ENCODE measurements at places on chromosomes 1 and 21.

DNA sequence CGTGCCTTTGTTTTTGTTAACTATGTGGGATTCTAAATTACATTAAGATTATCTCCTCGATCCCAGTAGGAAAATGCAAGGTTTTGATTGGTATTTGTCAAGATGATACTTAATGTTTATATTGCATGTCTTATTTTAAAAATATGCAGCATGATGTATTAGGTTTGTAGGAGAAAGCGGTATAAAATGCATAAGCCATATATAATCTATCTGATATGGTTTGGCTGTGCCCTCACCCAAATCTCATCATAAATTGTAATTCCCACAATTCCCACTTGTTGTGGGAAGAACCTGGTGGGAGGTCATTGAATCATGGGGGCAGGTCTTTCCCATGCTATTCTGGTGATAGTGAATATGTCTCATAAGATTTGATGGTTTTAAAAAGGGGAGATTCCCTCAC lies 198.1 kb upstream of the NCAM2 start:
- DNase-seq, result no peak

DNA sequence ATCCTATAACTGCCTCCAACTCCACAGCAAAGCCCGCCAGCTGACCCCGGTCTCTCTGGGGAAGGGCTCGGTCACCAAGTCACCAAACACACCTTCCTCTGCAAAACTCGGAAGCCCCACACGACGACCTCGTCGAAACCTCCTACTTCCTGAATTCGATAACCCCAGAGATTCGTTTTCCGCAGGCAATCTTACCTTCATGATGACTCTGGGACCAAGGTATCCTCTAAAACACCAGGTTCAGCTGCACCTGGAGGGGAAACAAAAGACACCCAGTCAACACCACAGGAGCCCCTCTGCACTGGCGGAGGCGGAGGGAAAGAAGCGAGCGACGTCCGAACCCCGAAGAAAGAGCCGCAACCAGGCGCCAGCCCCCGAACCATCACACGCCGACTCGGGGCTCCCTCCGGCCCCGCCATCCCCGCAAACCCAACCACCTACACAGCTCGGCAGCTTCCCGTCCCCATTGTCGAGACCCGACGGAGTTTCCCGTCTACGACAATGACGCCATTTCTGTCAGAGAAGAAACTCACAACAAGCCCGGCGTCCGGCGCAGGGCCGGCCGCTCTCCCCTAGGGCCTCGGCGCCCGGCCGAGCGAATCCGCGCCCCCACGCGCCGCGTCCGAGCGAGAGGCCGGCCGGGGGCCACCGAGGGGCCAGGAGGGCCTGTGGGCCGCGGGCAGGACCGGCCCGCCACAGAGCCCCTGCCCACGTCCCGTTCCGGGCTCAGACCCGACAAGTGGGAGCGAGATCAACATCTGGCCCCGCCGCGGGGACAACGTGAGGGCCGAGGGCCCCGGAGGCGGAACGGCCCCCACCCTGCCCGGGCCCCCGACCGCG lies 1.0 kb downstream of the ARID4B start:
- no peak for DNase-seq

- no peak for DNase-seq
Measured at GRCh38 chr21:37784591-37785318, 131.5 kb downstream of the KCNJ6 start.

GRCh38 chr1:42933060-42933586 lies 25.5 kb downstream of the SLC2A1 start:
- no peak for DNase-seq

DNA sequence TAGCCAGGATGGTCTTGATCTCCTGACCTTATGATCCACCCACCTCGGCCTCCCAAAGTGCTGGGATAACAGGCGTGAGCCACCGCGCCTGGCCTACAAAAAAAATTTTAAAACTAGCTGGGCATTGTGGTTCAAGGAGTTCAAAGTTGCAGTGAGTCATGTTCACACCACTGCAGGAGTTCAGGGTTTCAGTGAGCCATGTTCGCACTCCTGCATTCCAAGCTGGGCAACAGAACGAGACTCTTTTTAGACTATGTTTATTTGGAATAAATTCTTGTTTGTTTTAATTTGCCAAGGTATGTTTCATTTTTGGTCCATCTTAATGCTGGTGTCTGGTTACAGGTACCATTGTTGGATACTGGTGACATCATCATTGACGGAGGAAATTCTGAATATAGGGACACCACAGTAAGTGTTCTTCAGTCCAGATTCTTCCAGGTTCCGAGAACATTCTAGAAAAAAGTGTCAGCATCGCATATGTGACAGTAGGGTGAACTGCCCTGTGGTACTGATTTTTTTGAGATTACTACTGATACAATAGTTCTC lies 3.9 kb downstream of the PGD start:
- no peak for DNase-seq

GRCh38 chr1:164587617-164588501 lies 28.9 kb downstream of the PBX1 start:
- DNase-seq, result no peak

DNA sequence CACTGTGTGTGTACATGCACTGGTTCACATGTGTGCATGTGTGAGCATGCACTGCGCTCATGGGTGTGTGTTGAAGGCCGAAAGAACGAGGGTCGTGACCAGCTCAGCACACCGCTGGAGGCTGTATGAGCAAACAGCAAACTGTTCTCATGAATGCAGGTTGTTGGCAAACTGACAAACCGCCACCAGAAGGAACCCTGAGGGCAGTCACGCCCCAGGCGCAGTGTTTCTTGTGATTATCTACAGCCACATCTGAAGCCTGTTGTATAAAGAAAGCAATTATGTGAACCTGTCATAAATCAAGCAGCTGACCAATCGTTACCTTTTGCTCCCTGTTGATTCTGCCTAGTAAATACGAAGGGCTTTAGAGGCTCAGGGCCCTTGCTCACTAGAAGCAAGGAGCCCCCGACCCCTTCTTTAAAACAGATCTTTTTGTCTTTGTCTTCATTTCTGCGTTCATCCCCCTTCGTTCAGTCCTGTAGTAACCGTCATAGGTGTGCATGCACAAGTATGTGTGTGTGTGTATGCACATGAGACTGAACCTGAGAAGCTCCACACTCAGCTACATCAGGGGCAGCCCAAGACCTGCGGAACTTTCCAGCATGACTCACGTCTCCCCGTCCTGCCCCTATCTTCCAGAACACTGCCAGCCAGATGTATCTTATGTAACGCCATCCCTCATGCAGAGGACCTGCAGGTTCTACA lies 16.8 kb upstream of the RIPK4 start:
- DNase-seq, result no peak

DNA sequence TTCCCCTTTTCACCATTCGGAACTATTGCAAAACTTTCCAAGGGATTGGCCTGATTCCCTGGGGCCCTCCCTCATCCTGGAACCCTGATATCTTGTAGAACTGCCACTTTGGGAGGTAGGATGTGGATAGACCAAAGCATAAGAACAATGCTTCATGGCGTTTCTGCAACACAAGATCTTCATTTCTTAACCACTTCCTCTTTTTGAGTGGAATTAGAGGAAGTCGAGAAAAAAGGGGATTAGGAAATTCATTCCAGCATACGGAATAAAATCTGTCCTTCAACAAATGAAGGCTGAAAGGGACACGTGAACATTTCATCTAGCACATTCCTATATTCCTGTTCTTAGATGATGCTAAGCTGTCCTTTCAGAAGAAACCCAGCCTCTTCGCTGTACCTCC lies 149.3 kb downstream of the HUNK start:
- no peak for DNase-seq

GRCh38 chr1:199774433-199775089 lies 252.9 kb upstream of the NR5A2 start:
- no peak for DNase-seq

DNA sequence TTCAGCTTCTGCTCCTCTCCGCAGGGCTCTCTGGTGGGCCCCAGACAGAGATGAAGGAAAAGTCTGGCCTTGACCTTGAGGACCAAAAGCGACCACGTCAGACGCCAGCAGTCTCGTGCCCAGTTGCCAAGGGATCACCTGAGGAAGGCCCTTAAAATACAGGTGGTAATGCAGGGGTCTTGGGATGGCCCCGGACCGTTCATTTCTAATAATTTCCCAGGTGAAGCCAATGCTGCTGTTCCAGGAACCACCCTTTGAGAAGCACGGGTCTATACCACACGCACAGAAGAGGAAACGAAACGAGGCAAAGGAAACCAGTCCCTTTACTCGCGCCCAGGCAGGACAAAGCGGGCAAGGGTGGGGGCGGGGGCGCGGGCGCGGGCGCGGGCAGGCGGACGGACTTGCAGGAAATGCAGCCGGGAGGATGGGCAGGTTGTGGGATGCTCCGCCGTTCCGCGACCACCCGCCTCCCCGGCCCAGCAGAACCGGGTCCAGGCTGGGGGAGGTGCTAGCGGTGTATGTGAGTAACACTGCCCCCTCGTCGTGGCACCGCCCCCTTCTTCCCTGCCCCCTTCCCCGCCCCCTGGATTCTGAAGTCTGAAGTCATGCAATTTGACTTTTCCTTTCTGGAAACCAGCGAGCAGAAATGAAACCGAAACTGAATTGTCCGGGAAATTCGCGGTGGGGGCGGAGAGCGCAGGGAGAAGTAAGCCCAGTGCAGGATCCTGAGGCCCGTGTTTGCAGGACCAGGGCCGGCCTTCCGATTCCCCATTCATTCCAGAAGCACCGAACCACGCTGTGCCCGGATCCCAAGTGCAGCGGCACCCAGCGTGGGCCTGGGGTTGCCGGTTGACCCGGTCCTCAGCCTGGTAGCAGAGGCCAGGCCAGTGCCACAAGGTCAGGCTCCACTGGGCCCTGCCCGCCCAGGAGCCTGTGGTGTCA lies 5.8 kb upstream of the MX1 start:
- DNase-seq, result peak; percentile 43

GRCh38 chr1:113784104-113784779 lies 25.0 kb upstream of the PHTF1 start:
- no peak for DNase-seq

- no peak for DNase-seq
Measured at GRCh38 chr1:179127163-179127895, 45.5 kb downstream of the TOR3A start.

GRCh38 chr21:44323591-44323990 lies 15.6 kb downstream of the CFAP410 start:
- no peak for DNase-seq

DNA sequence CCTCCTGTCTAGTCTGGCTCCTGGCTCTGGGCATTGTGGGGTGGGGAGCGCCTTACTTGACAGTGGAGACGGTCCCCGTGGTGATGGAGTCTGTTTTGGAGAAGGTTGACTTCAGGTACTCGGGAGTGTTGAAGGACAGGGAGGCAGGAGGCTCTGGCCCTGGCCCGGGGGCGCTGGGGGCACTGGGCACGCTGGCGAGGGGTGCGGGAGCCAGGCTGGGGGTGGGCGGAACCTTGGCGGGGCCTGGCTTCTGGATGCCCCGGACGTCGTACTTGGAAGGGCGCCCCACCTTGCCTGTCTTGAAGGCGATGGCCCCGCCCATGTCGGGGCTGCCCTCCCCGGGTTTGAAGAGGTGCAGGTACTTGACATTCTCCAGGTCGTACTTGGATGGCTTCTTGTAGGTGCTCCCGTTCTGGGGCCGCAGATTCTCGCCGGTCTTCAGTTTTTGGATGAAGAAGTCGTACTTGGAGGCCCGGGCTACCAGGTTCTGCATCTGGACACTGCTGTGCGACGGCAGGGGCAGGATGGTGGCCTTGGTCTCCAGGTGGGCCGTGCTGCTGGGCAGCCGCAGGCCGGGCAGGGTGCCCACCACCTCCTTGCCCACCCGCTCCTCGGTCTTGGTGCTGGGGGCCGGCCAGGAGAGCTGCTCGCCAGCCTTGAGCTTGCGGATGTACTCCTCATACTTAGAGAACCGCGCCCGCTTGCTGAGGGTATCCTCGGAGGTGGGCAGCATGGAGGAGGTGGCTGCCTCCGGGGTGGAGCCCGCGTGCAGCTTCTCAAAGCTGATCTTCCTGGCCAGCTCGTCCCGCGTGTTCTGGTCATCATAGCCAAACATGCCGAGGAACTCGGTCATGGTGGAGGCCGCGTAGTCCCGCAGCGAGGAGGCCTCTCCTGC lies 136.6 kb downstream of the CASZ1 start:
- DNase-seq, result no peak

- DNase-seq, result no peak
Measured at GRCh38 chr1:153434746-153435455, 18.6 kb downstream of the S100A7A start.

DNA sequence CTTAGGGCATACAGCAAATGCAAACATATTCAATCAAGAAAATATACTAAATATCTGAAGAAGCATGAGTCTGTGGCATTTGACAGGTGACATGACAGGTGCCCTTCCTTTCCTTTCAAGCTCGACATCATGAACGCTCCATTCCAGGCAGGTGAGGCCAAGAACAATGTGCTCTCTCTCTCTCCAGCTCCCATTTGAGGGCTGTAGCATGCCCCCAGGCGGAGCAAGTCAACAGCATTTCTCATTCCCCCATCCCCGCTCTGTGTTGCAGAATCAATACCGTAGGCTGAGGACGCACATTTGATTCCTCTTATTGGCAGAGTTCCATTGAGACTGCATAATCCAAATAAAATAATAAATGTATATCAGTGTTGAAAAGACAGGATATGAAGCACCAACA lies 24.6 kb upstream of the PLPPR4 start:
- no peak for DNase-seq

DNA sequence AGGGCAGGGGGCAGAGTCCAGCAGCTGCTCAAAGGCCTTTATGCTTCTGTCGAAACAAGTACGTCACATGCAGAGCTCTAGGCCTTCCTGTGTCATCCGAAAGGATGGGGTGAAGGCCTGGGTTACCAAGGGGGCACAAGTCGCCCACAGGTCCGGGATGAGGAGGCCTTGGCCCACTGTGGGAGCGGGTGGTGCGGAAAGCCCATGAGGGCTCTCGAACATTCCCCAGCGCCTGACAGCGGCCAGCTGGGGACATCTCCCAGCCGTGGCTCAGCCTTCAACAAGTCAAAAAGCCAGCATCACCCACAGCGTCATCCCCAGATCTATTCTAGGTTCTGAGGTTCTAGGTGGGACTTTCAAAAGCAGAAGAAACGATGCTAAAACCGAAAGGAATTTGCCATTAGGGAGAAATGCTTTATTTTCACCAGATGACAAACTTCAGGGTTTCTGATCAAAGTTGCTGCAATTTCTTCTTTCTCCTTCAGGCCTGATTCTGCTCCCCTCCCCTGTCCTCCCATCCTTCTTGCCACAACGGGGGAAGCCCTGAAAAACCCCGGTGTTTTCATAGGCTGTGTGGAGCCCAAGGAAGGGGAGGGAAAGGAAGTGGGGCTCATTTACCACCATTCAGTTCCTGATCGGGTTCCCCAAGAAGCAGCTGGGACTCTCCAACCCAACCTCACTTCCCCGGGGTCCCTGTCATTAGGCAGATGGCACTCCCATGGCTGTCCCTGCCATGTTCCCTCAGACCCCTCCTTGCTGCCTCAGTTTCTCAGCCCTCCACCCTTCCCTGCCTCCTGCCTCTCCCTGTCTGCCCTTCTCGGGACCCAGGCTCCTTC lies 17.6 kb downstream of the GPR137B start:
- DNase-seq, result no peak

Measured in GOT3 (cell line).